ENCODE measurements at places on chromosomes 13 and 19.
A peak's percentile ranks its signal among the peaks of the same experiment; 100 is the strongest.

DNA sequence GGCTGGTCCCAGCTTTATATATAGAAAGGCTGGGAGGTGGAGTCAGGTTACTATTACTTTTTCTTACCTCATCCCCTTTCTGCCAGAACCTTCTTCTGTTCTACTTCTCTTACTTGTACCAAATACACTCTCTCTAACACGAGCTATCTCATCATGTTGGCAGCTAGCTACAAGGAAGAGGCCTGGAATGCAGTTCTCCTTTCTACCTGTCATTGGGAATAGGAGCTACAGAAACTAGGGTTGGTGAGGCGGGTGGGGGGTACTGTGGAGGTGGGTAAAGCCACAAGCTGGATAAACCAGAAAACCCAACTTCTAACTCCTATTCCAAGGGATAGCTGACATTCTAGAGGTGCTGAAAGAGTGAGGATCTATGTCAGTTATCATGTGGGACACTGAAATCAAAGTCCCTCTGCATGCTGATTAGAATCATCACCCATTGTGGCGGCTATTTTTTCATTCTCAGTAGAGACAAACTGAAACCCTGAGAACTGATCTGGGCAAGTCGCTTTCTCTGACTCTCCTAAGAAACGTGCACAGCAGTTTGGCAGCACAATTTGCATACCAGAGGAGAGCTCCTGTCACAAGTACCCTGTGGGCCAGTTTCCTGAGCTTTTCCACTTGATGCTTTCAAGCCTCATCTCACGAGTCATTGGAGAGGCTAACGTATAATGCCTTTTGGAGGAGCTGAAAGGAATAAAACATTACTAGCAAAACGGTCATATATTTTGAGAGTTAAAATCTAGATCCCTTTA, 358.1 kb downstream of the ENOX1 start:
- DNase-seq, result no peak

- DNase-seq, result peak; percentile 92
Measured at GRCh38 chr13:60572003-60572798, 175.2 kb downstream of the TDRD3 start.

- DNase-seq, result peak; percentile 89
Measured at GRCh38 chr19:49421039-49421877, 2.0 kb downstream of the PTH2 start.

DNA sequence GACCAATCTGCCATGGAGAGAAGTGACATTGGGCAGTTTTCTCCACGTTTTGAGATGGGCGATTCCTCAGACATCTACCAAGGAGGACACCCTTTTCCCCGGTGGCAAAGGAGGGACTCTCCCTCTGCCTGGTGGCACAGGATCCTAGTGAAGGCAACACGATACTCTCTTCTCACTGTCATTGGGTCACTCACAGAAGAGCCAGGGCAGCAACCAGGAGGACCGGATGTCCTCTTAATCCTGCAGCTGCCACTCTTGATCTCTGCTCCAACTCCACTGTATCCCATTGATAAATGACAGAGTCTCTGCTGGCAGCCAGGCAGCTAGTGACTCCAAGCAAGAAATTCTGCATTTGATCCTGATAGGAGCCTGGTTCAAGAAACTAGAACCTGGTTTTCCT, 42.2 kb downstream of the COL4A2 start:
- DNase-seq, result no peak

DNA sequence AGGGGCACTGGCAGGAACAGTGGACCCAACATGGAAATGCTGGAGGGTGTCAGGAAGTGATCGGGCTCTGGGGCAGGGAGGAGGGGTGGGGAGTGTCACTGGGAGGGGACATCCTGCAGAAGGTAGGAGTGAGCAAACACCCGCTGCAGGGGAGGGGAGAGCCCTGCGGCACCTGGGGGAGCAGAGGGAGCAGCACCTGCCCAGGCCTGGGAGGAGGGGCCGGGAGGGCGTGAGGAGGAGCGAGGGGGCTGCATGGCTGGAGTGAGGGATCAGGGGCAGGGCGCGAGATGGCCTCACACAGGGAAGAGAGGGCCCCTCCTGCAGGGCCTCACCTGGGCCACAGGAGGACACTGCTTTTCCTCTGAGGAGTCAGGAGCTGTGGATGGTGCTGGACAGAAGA, 4.1 kb downstream of the KLK2 start:
- peak; percentile 94 for DNase-seq

DNA sequence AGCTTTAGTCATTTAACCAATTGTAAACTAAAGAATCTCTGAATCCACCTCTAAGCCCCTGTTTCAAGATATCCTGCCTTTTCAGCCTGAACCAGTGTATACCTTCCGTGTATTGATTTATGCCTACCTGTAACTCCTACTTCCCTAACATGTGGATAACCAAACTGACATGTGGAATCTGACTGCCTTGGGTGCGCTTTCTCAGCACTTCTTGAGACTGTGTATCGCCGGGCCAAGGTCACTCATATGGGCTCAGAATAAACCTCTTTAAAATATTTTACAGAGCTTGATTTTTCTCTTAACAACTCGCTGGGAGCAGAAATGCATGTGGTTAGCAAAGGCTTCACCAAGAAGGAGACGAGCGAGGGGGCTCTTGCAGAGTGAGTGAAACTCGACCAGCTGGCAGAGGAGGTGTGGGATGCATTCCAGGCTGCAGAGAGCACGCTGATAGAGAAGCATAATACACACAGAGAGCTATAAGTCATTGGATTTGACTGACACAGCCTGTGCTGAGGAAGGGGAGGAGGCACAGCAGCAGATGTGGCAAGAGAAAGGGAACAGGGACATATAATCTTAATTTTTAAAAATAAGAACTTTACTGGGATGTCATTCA, 268.2 kb upstream of the MAB21L1 start:
- no peak for DNase-seq

DNA sequence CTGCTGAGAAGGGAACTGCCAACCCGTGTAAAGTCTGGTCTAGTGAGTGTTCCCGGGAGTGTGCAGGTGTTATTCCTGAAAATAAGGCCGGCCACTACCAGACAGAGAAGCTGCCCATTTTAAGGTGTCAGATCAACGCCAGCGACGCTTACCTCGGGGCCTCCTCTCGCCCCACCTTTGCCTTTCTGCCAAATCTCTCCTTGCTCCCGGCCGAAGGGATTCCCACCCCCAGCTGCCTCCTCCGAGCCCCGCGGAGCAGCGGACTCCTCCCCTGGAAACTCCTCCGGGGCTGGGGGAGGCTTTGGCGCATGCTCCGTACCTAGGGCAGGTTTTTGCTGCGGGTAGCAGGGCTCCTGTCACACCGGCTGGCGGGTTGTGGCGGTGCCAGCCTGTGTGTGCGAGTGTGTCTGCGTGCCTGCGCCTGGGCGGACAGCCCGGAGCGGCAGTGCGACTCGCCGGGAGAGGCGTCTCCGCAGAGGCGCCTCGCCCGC, at the start of gene HS6ST3:
Gene HS6ST3 (plus strand): TSS at position 359 of the 491 bp plus-strand sequence.
- DNase-seq, result peak; percentile 60

DNA sequence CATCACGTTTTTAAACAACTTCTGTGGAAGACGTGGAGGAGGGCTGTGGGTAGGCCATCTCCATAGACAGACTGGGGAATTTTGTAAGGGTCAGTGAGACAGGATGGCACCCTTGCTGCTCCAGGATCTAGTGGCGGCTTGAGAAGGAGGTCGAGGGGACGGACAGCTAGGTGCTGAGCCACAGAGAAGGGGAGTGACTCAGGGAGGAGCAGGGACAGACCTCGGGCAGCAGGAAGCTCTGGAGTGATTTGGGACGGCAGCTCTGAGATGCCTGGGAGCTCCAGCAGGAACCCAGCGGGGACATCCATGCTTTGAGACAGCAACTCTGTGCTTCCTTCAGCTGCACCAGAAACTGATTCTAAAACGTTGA, 169.1 kb upstream of the SOX1 start:
- DNase-seq, result no peak

GRCh38 chr13:99217461-99218110, 16.9 kb downstream of the UBAC2 start:
- no peak for DNase-seq

DNA sequence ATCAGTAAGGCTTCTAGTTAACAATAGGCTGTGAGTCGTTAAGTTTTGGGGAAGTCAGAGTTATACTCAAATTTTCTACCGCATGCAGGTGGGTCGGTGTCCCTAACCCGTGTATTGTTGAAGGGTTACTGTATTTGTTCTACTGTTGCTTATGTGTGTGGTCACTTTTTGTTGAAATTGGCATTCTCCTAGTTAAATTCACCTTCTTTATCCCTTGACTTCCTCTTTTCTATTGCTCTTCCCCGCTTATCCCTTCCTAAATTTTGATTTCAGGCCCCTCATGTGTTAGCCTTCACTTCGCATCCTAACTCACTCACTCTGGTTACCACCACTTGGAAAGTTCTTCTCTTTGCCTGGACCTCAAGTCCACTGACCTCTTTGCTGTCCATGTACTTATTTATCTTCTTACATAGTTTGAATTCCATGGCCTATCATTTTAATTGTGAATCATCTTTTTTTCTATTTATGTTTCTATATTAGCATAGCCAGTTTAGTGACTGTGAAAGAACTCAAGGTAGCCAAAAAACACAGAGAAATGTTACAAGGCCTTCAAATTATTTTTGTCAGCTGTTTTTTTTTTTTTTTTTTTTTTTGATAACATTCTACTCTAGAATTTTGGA, 52.9 kb downstream of the NDFIP2 start:
- no peak for DNase-seq

- no peak for DNase-seq
Measured at GRCh38 chr13:24632382-24633121, 47.7 kb upstream of the ATP12A start.

- peak; percentile 97 for DNase-seq
Measured at GRCh38 chr19:55253842-55254624, 4.8 kb downstream of the PPP6R1 start.

DNA sequence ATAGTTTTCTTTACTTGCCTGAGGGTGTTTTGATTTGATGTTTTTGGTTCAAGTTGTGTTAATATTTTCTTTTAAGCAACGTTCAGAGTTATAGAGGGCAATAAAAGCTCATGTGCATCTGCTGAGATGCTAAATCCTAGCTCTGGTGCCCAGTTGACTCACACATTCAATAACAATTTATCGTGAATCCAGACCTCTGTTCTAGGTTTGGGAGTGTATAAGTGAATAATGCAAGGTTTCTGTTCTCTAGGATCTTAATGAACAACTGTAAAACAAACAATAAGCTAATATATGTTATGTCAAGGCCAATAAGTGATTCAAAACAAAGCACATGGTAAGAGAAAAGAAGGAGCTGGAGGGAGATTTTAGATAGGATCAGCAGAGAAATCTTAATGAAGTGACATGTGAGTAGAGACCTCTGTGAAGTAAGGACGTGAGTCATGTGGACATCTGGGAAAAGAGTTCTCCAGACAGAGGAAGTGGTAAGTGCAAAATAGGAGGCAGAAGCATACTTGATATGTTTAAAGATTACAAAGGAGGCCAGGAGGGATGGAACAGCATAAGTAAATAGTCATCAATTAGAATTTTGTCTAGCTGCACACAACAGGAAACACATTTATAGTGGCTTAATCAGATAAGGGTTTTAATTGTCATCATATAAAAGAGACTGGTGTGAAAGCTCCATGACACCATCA, 278.5 kb upstream of the HTR2A start:
- DNase-seq, result no peak

GRCh38 chr13:36764957-36765356, 54.1 kb upstream of the RFXAP start:
- DNase-seq, result no peak

- peak; percentile 13 for DNase-seq
Measured at GRCh38 chr13:24127116-24127631, 33.3 kb upstream of the SPATA13 start.

DNA sequence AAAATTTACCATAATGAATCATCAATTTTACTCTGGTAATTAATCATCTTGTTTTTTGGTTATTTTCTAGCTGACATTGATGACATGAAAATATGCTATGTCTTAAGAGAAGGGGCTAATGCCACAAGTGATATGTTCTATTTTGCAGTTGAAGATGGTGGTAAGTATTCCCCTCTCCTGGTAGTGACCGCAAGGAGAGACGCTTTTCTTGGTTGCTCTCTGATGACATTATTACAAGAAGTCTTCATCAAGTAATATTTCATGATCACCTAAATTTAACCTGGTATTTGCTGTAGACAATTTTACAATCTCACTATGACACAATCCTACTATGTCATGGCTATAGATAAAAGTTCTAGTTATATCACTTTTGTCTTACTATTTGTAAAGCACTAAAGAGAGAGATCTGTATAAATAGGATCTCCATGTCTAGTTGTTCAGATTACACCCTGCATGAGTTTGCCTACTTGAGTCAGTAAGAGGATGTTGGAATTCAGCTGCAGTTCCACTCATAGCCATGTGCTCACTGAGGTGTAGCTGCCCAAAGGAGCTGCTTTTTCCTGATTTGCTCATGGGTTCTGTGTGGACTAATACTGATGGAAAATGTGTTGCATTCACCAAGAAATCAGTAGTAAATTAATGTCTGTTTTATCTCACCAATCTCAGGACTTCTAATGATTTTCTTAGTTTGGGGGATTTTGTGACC, 10.9 kb downstream of the FREM2 start:
- DNase-seq, result no peak

GRCh38 chr13:77480066-77480465, 55.4 kb upstream of the SCEL start:
- DNase-seq, result no peak

DNA sequence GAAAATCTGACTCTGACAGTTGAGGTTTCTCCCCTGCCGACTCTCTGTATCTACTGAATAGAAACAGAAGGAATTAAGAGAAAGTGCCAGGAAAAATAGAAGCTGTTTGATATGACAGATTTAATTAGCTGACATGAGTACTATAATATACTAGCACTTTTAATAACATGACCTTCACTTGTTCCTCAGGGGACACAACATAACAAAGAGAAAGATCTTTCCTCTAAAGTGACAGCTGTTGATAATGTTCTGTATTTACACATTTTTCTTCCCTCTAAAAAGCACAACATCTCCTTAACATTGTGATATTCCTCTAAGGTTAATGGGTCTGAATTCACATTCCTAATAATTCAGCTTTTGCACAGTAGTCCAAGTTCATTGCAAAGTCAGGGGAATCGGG, 1136.0 kb downstream of the PCDH17 start:
- DNase-seq, result no peak

- no peak for DNase-seq
Measured at GRCh38 chr13:68081061-68081460, 850.9 kb upstream of the PCDH9 start.

GRCh38 chr13:110028838-110029621, 242.6 kb upstream of the IRS2 start:
- DNase-seq, result no peak

GRCh38 chr13:32587011-32587810, 959 bp downstream of the PDS5B start:
- DNase-seq, result peak; percentile 78

DNA sequence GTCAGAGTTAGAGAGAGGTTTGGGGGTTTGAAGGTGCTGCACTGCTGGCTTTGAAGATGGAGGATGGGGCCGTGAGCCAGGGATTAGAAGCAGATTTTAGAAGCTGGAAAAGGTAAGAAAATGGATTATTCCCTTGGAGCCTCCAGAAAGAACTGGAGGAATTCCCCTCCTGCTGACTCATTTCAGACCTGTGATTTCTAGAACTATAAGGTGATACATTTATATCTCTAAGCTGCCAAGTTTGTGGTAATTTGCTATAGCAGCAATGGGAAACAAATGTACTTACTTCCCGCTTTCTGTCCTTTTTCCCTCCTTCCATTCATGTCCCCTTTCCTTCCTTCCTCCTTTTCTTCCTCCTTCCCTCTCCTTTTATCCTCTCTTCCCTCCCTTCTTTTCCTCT, 78.5 kb upstream of the PCDH8 start:
- no peak for DNase-seq
